ENCODE measurements at places on chromosomes 5 and 9.

- DNase-seq: no peak
These were observed 18.1 kb upstream of the ZFR start for GRCh38 chr5:32462618-32463017.

DNA sequence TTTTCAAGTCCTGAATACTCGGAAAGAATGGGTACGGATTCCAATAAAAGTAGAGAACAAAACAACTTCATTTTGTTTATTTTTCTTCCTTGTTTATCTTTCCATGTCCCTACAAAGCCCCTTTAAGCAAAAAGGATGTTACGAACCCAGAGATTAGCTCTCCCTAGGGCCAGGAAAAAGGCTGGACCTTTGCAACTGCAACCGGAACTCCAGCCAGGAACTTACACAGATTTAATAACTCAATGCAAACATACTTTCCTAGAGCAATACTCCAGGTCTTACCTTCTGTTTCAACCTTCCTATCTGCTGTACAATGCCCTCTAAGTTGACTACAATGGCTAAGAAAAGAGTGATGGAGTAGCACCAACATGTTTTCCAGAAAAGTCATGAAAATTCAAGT, 7.0 kb downstream of the DENND1A start:
- DNase-seq: no peak

GRCh38 chr9:28234133-28234893, 661.0 kb upstream of the C9orf72 start:
- no peak for DNase-seq

DNA sequence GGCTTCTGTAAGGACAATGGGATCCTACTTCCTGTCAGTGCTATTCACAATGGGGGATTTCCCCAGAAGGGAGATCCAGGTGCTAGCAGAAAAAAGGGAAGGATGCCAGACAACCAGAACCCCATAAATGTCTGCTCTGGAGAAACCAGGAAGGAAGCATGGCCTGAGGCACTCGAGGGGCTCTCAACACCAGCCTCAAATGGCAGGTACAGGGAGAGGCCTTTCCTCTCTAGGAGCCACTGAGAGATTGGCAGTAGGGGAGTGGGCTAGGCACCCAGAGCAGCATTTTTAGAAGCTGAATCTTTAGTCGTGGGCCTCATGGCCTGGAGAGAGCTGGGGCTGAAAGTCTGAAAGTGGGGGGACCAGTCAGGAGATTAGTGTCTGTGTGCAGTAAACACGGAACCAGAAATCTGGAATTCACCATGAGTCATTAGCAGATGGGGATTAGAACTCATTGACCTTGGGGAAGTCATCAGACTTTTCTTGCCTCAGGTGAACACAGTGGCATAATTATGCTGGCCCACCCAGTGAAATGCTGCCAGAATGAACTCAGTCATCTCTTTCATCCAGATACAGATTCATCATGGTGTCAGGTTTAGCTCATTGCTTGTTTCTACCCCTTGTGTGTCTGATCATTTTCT, 28.3 kb downstream of the ARHGEF28 start:
- peak; percentile 63 for DNase-seq

DNA sequence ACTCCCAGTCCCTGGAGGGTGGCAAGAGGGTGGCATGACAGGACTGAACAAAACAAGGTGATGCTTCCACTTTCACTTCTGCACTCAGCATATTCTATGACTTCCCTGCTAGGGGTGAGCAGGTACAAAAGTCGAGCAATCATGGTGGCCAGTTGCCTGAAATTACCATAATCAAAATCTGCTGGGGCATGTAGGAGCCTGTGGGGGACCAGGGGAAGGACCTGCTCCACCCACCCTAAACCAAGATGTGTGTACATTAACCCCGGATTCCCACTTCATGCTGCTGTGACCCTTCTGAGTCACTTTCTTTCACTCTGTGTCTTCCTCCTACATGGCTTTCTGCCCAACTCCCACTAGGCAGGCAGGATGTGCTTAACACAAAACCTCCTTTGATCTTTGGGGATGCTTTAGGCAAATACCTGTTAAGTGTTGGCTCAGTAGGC, 73.3 kb upstream of the PHF24 start:
- DNase-seq: no peak

DNA sequence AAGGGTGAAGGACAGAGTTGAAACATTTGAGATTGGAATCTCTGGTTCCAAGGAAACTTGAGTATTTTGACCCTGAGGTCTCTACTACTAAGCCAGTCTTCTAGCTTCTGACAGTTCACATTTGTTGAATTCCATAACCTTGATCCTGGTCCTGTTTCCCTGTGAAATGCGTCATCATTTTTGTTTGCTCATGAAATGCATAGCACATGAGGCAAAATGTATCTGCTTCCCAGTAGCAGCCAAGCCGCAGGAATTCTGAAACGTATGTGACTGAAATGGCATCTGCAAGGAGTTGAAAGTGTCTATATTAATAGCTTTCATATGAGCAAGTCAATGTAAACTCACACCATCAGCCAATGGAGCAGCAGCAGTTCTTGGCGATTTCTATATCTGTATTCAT, 307.9 kb downstream of the CSNK1G3 start:
- DNase-seq: no peak

DNA sequence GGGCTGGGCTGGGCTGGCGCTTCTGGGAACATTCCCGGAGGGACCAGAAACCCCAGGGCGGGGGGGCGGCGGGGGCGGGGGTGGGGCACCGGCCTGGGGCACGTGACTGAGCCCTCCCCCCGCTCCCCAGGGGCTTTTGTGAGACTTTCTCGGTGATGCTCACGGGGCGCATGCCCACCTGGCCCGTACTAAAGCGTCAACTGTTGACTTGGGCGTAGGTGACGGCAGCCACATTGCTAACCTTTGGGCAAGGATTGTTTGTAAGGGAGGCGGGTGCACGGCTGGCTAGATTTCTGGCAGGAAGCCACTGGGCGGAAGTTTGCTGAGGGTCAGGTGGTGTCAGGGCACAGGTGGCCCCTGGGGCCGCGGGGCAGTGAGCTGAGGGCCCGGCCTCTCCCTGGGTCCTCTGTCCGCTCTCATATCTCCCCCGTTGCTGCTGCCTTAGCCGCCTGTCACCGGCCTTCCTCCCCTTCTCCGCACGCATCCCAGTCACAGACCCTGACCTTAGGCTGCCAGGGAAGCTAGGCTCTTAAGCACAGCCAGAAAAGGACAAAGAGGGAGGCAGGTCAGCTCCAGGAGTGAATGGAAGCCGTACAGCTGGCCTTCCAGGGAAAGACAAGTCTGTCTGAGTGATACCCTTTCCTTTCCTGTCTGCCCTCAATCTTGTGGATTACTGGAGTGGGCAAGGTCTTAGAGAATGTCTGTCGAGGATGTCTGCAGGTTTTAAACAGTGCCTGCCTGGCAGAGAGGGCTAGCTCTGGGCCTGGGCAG, 812 bp downstream of the CACFD1 start:
- peak; percentile 75 for DNase-seq

DNA sequence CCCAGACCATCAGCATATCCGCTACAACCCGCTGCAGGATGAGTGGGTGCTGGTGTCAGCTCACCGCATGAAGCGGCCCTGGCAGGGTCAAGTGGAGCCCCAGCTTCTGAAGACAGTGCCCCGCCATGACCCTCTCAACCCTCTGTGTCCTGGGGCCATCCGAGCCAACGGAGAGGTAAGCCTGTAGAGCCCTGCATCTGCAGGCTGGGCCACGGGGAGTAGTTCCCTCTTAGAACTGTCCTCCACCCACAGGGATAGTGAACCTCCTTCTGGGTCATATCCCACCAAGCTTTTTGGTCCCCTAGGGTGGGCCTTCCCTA, 569 bp downstream of the GALT start:
- DNase-seq: no peak

DNA sequence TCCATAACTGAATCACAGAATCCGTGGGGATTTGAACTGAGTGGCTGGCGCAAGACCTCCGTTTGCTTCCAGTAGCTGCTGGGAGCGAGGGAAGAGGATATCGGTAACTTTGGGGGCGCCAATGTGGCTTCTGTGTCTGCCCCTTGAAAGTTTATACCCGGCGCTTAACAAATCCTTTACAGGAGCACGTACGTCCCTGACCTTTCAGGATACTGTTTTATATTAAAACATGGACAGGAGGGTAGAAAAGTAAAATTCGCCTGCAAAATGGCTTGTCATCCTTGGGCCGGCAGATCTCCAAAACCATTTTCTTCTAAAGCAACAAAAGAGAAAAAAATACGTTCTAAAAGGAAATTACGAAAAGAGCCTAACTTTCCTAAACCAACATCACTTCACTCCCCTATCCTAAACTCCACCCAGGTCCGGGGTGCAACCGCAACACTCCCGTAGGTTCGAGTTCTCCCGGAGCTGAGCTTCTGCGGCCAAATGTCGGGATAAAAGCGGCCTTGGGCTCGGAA, 656 bp upstream of the DMRT3 start:
- no peak for DNase-seq

DNA sequence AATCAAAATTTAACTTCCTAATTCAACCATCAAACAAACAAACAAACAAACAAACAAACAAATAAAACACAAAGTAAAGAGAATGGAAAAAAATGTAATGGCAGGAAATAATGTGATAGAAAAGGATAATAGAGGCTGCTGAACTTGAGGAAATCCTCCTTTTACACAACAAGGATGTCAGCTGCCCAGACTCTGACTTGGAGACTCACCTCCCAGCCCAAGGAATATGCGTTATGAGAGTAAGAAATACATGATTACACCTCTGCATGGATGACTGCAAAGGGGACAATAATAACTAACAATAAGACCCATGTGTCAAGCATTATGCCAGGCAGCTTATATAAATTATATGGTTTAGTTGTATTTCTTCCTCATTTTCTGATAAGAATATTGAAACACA, 46.6 kb upstream of the JAK2 start:
- DNase-seq: no peak

DNA sequence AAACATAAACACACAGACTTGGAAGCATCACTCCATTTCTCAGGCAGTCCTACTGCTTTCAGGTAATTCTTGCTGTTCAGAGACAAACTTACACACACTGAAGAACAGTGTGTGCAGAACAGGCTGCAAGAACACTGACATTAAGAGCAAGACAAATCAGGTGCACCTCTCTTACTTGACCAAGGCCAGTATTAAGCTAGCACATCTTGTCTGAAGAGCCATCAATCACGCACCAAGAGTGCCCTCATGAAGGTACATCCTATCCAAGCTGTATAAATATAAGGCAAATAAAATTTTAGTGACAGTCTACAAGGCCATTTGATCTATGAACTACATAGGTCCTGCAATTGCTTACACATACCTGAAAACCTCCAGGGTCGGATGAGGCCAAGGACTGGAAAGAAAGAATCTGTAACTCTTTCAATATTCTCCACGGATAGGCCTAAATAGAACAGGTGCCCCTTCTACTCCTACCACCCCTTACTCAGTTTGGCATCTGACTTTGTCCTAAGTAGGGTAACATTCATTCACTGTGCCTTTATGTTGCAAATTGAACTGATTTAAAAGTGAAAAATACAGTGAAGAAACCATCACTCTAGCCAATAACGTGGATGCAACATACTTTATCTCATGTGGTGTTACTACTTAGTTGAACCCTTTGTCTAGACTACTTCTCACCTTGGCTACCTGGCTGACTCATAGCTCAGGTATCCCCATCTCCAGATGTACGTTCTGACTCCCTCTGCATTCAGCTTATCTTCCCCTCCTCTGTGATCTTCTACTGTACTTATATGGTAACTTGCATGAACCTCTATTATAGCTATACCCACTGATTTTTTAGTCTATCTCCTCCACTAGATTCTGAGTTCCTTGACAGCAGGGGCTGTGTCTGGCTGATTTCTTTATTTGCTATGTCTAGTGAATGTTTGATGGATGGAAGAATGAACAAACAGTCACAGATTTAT, 256.3 kb downstream of the KIAA0825 start:
- DNase-seq: no peak

DNA sequence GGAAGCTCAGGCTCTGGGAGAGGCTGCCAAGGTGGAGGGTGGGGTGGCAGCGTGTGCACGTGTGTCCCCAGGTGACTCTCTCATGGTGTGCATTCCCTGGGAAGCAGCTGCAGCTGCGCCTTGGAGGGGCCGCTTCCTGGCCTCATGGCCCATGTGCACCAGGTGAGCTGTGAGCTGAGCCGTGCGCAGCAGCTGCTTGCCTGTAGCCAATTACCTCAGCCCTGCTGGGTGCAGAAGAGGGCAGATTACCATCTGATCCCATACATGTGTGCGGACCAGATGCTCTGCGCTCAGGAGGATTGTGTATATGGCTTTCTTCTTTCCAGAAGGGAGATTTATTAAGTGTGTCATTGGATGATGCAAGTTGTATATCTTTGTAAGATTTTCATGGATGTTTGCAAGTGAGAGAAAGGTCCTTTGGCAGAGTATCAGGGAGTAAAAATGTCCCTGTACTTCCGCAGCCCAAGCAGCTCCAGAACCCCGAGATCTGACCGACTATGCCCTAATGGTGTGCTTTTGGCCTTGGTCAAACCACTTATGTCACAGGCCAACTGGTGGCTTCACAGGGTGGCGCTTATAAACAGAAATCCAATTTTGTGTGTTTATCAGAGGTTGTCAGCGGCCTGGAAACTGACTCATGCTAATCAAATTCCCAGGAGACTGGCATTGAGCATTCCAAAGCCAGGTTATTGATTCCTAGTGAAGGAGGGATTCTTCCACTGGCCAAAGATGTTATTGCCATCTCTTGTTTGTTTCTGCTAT, 229.3 kb downstream of the GOLPH3 start:
- peak; percentile 97 for DNase-seq

DNA sequence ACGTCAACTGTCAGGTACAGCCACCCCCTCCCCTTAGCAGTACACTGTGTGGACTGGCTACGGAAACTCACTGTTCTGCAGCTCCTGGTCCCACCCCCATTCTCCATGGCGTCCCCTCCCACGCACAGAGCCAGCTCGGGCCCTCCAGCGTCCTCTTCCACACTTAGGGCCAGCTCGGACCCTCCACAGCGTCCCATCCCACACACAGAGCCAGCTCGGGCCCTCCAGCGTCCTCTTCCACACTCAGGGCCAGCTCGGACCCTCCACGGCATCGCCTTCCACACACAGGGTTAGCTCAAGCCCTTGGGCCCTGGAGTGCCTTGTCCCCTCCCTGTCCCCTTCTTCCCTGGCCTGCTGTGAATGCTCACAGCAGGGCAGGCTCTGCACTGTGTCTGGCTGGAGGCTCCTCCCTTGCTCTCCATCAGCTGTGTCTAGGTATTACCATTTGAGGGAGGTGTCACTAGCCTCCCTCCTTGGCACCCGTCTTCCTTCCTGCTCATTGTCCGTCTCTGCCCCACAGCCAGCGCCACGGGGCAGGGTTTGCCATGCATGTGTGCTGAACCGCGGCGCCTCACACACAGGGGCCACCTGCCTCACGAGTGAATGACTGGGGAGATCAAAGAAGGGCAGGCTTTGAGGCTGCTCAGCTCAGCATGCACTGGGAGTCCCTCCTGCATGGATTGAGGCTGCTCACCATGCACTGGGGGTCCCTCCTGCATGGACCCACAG, 78.5 kb upstream of the CACNA1B start:
- DNase-seq: no peak

- peak; percentile 1 for DNase-seq
These were observed 61.4 kb downstream of the RASA1 start for GRCh38 chr5:87329114-87329513.

GRCh38 chr9:73030370-73031030, 77.6 kb upstream of the ALDH1A1 start:
- no peak for DNase-seq

DNA sequence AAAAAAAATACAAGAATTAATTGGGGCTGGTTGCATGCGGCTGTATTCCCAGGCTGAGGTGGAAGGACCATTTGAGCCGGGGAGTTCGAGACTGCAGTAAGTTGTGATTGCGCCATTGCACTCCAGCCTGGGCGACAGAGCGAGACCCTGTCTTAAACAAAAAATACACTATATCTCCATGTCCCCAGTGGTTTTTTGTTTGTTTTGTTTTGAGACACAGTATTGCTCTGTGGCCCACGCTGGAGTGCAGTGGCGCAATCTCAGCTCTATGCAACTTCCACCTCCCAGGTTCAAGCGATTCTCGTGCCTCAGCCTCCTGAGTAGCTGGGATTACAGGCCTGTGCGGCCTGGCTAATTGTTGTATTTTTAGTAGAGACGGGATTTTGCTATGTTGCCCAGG, 1.2 kb downstream of the COQ4 start:
- DNase-seq: no peak

All from NCI-H82 (cell line).